ENCODE measurements at places on chromosomes 4 and X. TPM values are rescaled to one million over a fixed set of nuclear protein-coding genes. Genes with fewer than 3 reads are reported as not detected.

STPG2 gene
- not detected for total RNA-seq

- H3K27ac ChIP-seq = peak overlapping the region; percentile 79
- H3K36me3 ChIP-seq = peaks cover 8% of the 10 kb centered on the region
- no peak for DNase-seq
- peak overlapping the region; percentile 70 for H3K4me3 ChIP-seq
- H3K4me1 ChIP-seq = peaks cover 2% of the 10 kb centered on the region
- no peaks in the 10 kb centered on the region for H3K27me3 ChIP-seq
Measured at GRCh38 chrX:23668335-23668734, 1.0 kb downstream of the PRDX4 start.

- H3K4me1 ChIP-seq = no peaks in the 10 kb centered on the region
- no peak overlapping the region for H3K4me3 ChIP-seq
- no peaks in the 10 kb centered on the region for H3K27me3 ChIP-seq
- no peaks in the 10 kb centered on the region for H3K36me3 ChIP-seq
- no peak for DNase-seq
- H3K27ac ChIP-seq = no peak overlapping the region
Measured at GRCh38 chrX:20350596-20350995, 83.9 kb upstream of the RPS6KA3 start.

GRCh38 chrX:103628386-103629317 lies at the start of gene TCEAL1:
TCEAL1 (plus strand) TSS chrX:103628975; CDS start chrX:103629917, 942 bp downstream.
- no peaks in the 10 kb centered on the region for H3K27me3 ChIP-seq
- peaks cover 16% of the 10 kb centered on the region for H3K4me1 ChIP-seq
- H3K4me3 ChIP-seq = peak within 1 kb of the TSS; percentile 80
- H3K27ac ChIP-seq = peak within 1 kb of the TSS; percentile 97

TEC gene
- 0.67 TPM for total RNA-seq

OTC gene
- not detected for total RNA-seq

PTPN13 gene
- 12.5 TPM for total RNA-seq

DNA sequence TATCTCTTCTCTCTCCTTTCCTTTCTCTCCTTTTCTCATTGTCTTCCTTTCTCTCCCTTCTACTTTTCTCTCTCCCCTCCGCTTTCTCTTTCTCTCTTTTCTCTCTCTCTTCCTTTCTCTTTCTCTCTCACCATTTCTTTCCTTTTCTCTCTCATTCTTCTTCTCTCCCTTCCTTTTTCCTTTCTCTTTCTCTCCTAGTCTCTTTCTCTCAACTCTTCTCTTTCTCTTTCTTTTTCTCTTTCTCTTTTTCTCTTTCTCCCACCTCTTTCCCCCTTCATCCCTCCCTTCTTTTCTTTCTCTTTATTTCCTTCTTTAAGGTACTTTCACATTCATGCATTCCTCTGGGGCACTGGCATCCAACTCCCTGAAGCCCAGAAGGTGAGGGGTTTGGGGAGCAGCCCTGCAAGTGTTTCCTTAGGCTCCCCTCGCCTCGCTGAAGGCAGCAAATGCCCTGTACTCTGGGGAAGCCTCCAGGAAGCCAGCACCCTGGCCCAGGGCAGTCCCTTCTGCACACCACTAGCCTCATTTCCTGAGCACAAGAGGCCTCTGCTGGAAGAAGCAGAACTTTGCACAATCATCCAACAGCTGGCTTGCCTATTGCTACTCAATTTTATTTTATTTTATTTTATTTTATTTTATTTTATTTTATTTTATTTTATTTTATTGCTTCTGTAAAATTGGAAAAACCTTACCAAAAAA lies 124.2 kb downstream of the NFKB1 start:
- no peak for DNase-seq
- no peak overlapping the region for H3K27ac ChIP-seq
- no peaks in the 10 kb centered on the region for H3K27me3 ChIP-seq
- H3K4me3 ChIP-seq = no peak overlapping the region
- H3K36me3 ChIP-seq = no peaks in the 10 kb centered on the region

ASB12 gene
- total RNA-seq = not detected

DNA sequence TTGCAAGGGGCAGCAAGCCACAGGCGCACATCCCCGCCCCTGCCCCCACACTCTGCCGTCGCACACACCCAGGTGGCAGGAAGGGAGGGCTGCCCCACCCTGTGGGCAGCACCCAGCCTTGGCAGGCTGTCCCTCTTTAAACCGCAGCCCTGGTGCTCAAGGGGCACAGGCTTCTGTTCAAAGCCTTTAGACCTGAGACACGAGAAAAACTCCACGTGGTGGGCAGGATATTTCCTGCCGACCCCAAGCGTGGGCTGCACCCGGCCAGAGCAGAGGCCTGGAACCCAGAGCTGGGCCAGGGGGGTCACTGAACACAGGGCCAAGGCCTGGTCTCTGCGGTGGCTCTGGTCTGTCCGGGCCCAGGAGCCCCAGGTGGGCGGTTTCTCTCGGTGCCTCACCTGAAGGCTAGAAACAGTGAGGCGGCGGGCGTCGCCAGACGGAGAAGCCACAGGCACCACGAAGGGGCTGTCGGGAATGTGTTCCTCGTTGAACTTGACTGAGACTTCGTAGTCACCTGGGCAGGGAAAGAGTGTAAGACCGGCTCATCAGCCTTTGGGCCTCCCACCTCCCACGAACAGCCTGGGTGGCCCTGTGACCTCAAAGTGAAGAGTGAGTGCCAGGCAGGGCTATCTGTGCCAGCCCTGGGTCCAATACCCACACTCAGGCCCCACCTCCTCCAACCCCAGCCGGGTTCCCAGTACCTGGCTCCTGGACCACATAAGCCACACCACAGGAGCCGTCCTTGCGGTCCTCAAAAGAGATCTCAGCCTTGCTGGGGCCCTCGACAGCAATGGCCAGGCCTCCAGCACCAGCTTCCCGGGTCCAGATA lies 23.0 kb downstream of the FLNA start:
- no peak overlapping the region for H3K27ac ChIP-seq
- H3K27me3 ChIP-seq = no peaks in the 10 kb centered on the region
- H3K4me3 ChIP-seq = no peak overlapping the region

DNA sequence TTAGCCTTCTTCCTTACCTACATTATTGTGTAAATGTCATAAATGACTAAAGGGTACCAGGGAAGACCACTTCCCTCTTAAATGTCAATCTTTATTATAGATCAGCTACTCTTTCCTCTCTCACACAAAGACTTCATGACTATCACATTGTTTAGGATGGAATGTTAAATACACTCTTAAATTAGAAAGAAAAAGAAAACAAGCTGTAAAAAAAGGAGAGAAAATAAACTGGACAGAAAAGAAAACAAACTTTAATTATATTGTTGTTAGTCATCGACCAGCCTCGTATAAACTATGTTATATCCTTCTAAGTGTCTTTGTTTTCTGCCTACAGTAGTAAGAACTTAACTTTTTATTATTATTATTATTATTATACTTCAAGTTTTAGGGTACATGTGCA lies 666.4 kb upstream of the NR3C2 start:
- no peaks in the 10 kb centered on the region for H3K36me3 ChIP-seq
- no peak for DNase-seq
- H3K4me3 ChIP-seq = no peak overlapping the region
- no peaks in the 10 kb centered on the region for H3K4me1 ChIP-seq

GRCh38 chr4:63904201-63904600 lies 505.0 kb downstream of the TECRL start:
- H3K36me3 ChIP-seq = no peaks in the 10 kb centered on the region
- H3K4me3 ChIP-seq = no peak overlapping the region
- H3K27me3 ChIP-seq = no peaks in the 10 kb centered on the region
- no peaks in the 10 kb centered on the region for H3K4me1 ChIP-seq

- DNase-seq = no peak
- no peak overlapping the region for H3K4me3 ChIP-seq
- no peak overlapping the region for H3K27ac ChIP-seq
- no peaks in the 10 kb centered on the region for H3K27me3 ChIP-seq
Measured at GRCh38 chrX:37921758-37922157, 74.4 kb upstream of the DYNLT3 start.

GRCh38 chrX:15464704-15465103 lies 28.4 kb downstream of the PIR start:
- no peak for DNase-seq
- no peaks in the 10 kb centered on the region for H3K27me3 ChIP-seq
- no peaks in the 10 kb centered on the region for H3K36me3 ChIP-seq
- H3K4me1 ChIP-seq = no peaks in the 10 kb centered on the region
- H3K27ac ChIP-seq = no peak overlapping the region

GRCh38 chrX:30005813-30006212 lies 209.6 kb upstream of the MAGEB2 start:
- H3K4me3 ChIP-seq = no peak overlapping the region
- no peaks in the 10 kb centered on the region for H3K4me1 ChIP-seq
- H3K27me3 ChIP-seq = no peaks in the 10 kb centered on the region
- H3K27ac ChIP-seq = no peak overlapping the region
- no peaks in the 10 kb centered on the region for H3K36me3 ChIP-seq

AKAP14 gene
- 0.28 TPM for total RNA-seq

- H3K27me3 ChIP-seq = no peaks in the 10 kb centered on the region
- no peak overlapping the region for H3K27ac ChIP-seq
- DNase-seq = no peak
- H3K4me3 ChIP-seq = no peak overlapping the region
- no peaks in the 10 kb centered on the region for H3K36me3 ChIP-seq
Measured at GRCh38 chrX:1883772-1884171, 268.9 kb downstream of the ASMT start.

DNA sequence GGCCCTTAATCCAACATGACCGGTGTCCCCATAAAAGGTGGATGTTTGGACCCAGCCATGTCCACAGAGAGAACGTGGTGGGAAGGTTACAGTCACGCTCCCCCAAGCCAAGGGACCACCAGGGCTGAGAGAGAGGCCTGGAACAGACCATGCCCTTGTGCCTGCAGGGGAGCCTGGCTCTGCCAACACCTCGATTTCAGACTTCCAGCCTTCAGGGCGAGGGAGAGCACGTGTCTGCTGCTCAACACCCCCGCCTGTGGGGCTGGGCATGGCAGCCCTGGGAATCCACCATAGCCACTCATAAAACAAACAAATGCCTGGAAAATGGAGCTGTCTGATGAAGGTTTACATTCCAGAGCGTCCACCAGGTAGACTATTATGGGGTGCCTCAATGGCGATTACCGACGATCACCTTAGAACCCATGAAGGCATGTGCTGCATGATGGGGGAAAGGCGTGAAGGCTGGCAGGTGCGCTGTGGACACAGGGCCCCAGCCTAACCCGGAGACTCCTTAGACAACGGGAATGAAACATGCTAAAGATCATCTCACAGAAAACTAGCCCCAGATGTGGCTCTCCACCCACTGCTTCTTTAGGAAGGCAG lies 42.3 kb upstream of the HMX1 start:
- no peaks in the 10 kb centered on the region for H3K27me3 ChIP-seq
- no peaks in the 10 kb centered on the region for H3K4me1 ChIP-seq
- no peak overlapping the region for H3K27ac ChIP-seq

- no peaks in the 10 kb centered on the region for H3K27me3 ChIP-seq
- no peak for DNase-seq
- H3K27ac ChIP-seq = no peak overlapping the region
- no peaks in the 10 kb centered on the region for H3K36me3 ChIP-seq
- H3K4me1 ChIP-seq = no peaks in the 10 kb centered on the region
Measured at GRCh38 chr4:3372933-3373465, 68.8 kb upstream of the HGFAC start.

SHOX gene
- not detected for total RNA-seq

GRCh38 chr4:24743206-24743605 lies 52.2 kb upstream of the SOD3 start:
- no peaks in the 10 kb centered on the region for H3K27me3 ChIP-seq
- no peak for DNase-seq
- no peak overlapping the region for H3K27ac ChIP-seq
- no peaks in the 10 kb centered on the region for H3K4me1 ChIP-seq
- no peak overlapping the region for H3K4me3 ChIP-seq
- H3K36me3 ChIP-seq = no peaks in the 10 kb centered on the region

- H3K4me1 ChIP-seq = no peaks in the 10 kb centered on the region
- H3K36me3 ChIP-seq = no peaks in the 10 kb centered on the region
- no peak overlapping the region for H3K27ac ChIP-seq
- no peak for DNase-seq
- H3K27me3 ChIP-seq = no peaks in the 10 kb centered on the region
- no peak overlapping the region for H3K4me3 ChIP-seq
Measured at GRCh38 chr4:123359449-123360315, 36.9 kb upstream of the SPRY1 start.

DNA sequence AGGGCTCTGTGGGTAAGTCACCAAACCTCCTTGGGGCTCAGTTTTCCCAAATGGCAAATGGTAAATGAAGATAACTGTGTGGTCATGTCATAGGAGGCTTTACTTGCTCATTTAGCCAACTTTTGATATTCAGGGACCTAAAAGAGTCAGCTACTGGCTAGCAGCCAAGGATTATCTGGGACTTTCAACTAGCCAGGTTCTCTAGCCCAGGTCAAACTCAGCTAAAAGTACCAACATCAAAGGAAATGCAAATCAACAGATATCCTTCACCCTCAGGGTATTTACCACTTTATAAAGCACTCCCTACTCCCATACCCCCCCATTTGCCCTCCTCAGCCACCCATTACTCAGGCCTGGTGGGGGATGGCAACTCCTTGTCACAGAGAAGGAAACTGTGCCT lies 7.5 kb downstream of the AMER1 start:
- H3K4me3 ChIP-seq = no peak overlapping the region
- no peaks in the 10 kb centered on the region for H3K27me3 ChIP-seq
- H3K4me1 ChIP-seq = no peaks in the 10 kb centered on the region

- peaks cover 2% of the 10 kb centered on the region for H3K27me3 ChIP-seq
- H3K4me1 ChIP-seq = no peaks in the 10 kb centered on the region
- H3K27ac ChIP-seq = no peak within 1 kb of the TSS
- no peak for DNase-seq
- no peaks in the 10 kb centered on the region for H3K36me3 ChIP-seq
Measured at GRCh38 chr4:90127223-90127705, at the start of gene CCSER1. CCSER1 (plus strand) TSS chr4:90127394.

- no peaks in the 10 kb centered on the region for H3K36me3 ChIP-seq
- no peaks in the 10 kb centered on the region for H3K4me1 ChIP-seq
- no peak overlapping the region for H3K4me3 ChIP-seq
- no peaks in the 10 kb centered on the region for H3K27me3 ChIP-seq
Measured at GRCh38 chr4:120682981-120683380, 239.5 kb downstream of the PRDM5 start.

DNA sequence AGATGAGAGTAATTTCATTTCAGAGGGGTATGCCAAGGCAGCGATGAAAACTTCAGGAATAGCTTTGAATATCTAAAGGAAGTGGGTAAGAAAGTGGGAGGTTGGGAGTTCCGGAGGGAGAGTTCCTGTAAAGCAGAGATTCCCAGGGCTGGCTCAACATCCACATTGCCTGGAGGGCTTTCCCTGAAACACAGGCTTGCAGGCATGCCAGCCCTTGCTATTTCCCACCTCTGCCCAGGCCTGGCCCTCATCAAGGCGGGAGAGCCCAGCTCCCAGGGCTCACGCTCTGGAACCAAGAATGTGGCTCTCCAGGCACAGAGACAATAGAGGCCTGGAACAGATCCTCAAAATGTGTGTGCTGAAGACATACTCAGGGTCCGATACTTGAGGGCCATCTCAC lies 43.8 kb upstream of the CLDN34 start:
- no peak overlapping the region for H3K4me3 ChIP-seq
- H3K36me3 ChIP-seq = no peaks in the 10 kb centered on the region
- H3K27ac ChIP-seq = no peak overlapping the region
- H3K27me3 ChIP-seq = no peaks in the 10 kb centered on the region
- H3K4me1 ChIP-seq = no peaks in the 10 kb centered on the region

- no peak for DNase-seq
- H3K27ac ChIP-seq = no peak overlapping the region
- no peaks in the 10 kb centered on the region for H3K4me1 ChIP-seq
- no peak overlapping the region for H3K4me3 ChIP-seq
- H3K27me3 ChIP-seq = no peaks in the 10 kb centered on the region
- H3K36me3 ChIP-seq = no peaks in the 10 kb centered on the region
Measured at GRCh38 chr4:124282301-124282898, 430.1 kb downstream of the ANKRD50 start.

S100G gene
- not detected for total RNA-seq

GRCh38 chrX:49162620-49163019 lies at the start of gene MAGIX:
MAGIX (plus strand) TSS chrX:49162758; CDS start chrX:49162890, 132 bp downstream.
- peak within 1 kb of the TSS; percentile 71 for H3K27ac ChIP-seq
- peak within 1 kb of the TSS; percentile 57 for H3K4me3 ChIP-seq
- no peak for DNase-seq
- H3K36me3 ChIP-seq = no peaks in the 10 kb centered on the region
- H3K4me1 ChIP-seq = peaks cover 26% of the 10 kb centered on the region
- no peaks in the 10 kb centered on the region for H3K27me3 ChIP-seq
